Stimulated activated CD8-positive, alpha-beta memory T cell treated with anti-CD3 and anti-CD28 coated beads, Interleukin-7, amount 100 ng/mL, for 1 hour (primary cell): ENCODE measurements at places on chromosomes 7 and 10.

DNA sequence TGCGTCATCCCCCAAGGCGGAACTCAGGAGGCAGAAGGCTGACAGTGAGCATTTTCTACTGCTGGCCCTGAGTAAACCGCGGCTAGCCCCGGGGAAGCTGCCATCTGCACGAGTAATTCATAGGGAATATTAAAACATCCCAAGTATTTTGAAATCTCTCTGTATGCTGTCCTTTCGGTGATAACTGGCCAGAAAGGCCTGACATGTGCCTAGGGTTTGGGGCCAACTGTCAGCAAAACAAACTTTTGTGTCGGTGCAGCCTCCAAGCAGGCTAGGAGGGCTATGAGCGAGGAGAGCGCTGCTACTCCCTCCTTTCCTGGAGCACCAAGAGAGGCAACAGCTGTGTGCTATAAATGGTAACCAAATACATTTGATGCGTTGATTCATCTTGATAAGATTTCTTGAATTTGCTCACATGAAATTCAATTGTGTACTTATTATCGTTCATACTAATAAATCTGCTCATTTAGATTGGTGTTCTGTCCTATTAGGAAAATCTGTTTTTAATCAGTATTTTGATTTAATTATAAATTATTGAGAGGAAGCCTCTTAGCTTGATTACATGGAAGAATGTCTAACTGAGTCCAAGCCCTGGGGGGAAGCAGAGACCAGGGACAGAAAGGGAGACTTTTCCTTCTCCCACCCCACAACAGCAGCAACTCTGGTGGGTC is 124.4 kb upstream of the NPS start:
- no peak for DNase-seq

DNA sequence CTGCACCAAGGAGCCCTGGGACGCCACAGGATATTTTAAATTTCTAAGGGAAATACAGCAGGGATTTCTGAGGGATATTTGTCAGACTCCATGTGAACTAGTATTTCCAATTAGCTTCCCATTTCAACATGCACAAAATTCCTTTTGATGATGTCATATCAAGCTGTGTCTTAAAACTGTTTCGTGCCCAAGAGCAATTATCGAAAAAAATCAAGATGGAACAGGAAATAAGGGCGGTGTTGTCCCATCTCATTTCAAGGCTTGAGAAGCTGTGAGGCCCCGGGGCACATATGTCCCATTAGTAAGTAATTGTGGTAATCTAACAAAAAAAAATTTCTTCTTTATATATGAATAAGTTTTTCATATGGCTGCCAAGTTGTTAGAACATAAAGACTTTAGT is 47.4 kb downstream of the PPP1R17 start:
- no peak for DNase-seq

GRCh38 chr10:102476466-102477141 is 25.3 kb upstream of the C10orf95 start:
- no peak for DNase-seq

- no peak for DNase-seq
Measured at GRCh38 chr10:47299611-47300428, at the start of gene GDF10. GDF10 (plus strand) TSS chr10:47300197; CDS start chr10:47300652, 455 bp downstream.

DNA sequence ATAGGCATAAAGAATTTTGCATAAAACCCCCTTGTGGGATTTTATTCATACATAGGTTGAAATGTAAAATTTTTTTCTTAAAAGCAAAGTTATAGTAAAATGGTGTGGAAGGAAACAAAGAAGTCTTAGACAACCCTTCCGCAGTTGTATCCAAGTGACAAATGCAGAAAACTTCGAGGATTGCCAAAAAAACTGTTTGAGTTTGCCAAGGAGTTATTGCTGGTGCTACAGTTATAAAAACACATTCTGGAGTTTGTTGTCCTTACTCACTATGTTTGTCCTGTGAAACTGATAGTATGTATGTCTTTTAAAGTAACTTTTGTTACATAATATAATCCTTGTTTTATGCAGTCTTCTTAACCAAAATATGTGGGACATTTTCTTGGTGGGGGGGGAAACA is 120.3 kb downstream of the FOXP2 start:
- no peak for DNase-seq

DNA sequence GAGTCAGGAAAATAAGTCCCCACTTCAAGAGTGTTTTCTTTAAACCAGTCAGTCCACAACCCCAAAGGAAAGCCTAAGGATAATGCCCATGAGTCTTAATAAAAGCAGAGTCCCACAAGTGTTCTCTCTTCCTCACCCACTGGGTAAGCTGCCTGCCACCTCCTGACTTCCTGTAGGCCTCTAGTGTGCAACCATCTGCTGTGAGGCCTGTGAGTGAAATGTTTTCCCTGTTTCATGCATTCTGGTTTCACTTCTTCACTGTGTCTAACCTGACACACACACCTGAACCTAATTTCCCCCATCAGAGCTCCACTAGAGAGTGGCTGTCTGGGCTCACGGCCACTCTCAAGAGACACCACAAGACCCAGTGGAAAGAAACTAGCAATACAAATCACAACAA is 38.9 kb upstream of the GDF10 start:
- DNase-seq, result no peak

- no peak for DNase-seq
Measured at GRCh38 chr7:32093415-32094408, 23.5 kb upstream of the PDE1C start.

DNA sequence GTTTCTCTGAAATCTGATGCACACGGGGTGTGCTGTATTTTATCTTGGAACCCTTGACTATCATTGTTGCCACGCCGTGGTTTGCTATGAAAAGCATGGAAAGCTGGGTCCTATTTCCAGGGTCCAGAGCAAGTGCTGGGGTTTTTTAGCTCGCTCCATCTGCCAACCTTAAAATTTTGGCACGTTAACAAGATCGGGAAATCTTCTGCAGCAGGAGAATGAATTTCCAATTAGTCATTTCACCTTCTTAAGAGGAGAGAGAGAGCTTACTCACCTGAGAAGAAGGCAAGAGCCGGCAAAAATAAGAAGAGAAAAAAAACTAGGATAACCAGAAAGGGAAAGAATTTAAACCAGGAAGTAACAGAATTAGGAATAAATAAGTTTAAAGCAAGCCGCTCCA is 223.6 kb upstream of the CELF2 start:
- no peak for DNase-seq

DNA sequence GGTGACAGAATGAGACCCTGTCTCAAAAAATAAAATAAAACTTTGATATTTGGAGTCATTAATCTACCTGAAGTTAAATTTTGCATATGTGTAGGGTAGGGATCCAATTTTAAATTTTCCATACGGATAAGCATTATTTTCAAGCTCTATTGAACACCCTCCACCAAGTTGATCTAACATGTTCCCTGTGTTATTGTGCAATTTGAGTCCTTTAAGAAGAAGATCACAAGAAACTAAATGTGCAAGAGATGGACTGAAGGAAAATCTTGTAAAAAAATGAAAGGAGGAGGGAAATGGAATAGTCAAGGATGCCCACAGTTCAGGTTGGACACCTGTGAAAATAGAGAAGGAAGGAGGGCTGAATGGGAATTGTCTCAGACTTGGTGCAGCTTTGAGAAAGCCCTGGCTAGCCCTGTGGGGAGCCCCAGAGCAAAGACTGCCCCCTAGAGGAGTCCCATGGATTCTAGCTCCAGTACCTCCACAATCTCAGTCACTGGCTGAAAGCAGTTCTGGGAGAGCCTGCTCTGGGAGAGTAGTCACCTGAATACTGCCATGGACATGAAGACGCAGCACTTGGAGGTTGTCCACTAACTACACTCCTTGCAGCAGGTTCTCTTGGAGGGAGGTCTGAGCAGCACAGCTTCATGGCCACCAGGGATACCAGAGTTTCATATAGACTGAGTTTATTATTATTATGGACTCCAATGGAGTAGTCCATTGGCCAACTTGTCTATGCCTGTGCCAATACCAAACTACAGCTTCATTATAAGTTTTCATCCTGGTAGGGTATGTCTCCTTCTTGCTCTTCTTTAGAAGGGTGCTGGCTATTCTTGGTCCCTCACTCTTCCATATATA is 5.7 kb upstream of the TIAL1 start:
- DNase-seq, result no peak

- no peak for DNase-seq
Measured at GRCh38 chr7:113790025-113790424, 128.8 kb downstream of the PPP1R3A start.

GRCh38 chr7:66221442-66221841 is 16.3 kb downstream of the TPST1 start:
- no peak for DNase-seq

DNA sequence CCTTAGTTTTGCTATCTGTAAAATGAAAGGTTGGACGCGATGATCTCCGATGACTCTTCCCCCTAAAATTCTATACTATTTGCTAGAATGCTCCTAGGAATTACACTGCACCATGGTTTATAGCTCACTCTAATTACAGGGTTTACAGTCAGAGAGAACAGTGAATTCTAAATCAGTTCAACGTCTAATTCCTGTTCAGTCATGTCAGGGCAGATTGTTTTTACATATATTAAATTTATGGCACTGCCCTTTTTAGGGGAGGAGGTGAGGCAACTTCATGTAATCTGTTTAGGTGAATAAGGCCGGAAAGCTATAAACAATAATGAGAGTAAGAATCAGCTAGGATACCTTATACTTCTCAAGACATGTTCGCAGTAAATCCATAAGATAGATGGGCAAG is 293.9 kb downstream of the BAMBI start:
- no peak for DNase-seq

DNA sequence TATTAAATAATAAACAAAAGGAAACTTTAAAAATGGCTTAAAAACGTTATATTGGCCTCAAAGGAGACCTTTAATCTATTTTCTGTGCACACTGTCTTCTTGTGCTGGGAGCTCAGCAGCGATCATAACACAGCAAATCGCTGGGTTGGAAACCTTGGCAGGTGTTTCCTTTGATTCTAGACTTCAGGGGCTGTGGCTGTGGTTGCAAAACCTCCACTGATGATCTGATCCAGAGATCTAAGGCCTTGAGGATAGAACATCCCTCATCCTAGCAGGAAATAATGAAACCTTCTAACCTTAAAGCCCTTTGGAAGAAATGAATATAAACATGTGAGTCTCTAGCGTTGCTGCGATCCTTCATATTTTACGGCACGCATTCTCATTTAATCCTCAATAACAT is 29.8 kb downstream of the CDHR3 start:
- DNase-seq, result no peak

DNA sequence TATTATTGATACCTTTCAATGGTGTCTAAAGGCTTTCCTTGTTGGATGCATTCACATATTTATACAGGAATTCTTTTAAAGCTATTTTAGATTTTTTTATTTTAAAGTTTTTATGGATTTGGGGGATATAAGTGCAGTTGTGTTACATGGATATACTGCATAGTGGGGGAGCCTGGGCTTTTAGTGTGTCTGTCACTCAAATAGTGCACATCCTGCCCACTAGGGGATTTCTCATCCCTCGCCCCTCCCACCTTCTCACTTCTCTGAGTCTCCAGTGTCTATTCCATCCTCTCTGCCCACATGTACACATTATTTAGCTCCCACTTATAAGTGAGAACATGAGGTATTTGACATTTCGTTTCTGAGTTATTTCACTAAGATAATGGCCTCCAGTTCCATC is 154.0 kb upstream of the MKI67 start:
- DNase-seq, result no peak

GRCh38 chr10:89657302-89657701 is 12.3 kb upstream of the PANK1 start:
- DNase-seq, result no peak

DNA sequence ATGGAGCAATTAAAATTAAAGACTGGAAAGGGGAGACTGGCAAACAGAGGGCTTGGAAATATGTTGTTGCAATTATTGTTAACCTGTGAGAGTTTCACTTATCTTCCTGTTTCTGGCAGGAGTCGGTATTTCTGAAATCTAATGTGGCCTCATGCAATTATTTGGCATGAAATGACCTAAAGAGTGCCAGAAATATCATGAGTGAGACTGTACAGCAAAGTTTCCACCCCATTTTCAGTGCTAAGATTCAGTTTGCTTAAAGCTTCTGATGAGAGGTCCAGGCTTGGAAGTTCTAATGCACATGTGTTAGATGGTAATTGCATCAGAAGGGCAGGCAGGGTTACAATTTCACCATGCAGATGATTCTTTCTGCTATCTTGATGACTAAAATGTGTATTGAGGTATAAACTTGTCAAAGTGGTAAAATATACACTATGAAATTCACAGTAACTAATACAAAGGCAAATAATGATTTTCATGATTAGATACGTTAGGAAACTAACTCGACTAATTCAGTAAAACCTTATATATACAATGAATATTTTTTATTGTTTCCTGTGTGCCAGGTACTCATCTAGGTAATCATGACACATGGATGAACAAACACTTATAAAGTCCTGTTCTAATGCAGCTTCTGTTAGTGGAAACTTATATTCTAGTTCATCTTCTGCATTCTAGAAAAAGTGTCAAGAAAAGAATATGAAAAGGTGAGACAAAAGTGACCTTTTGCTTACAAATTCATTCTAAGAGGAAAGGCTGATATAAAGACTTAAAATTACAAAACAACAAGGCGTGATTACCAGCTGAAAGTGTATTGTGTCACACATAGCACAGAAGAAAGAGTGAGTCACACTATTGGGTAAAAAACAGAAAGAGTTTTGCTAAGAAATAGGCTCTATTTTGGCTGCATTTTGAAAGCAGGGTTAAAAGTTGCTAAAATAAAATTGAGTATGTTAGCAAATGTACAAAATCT is 533.4 kb upstream of the SEMA3D start:
- no peak for DNase-seq

GRCh38 chr7:141660259-141660658 is 41.7 kb downstream of the DENND11 start:
- DNase-seq, result no peak

GRCh38 chr7:125412890-125413665 is 483.5 kb upstream of the POT1 start:
- no peak for DNase-seq

DNA sequence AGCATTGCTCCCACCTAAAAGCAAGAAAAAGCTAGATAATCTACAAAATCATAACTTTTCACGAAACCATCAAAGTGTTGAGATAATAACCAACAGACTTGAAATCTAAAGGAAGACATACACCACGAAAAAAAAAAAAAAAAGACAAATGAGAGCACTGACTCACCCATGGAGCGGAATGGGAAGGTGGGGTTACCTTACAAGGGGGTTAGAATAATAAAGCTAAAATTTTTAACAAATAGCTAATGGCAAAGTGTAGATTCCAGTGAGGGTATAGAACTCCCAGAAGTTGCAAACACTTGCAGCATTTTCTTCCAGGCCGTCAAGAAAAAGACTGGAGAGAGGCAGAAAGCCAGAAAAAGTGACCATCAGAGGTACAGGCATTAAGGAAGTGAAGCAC is 27.2 kb downstream of the IPMK start:
- DNase-seq, result no peak

DNA sequence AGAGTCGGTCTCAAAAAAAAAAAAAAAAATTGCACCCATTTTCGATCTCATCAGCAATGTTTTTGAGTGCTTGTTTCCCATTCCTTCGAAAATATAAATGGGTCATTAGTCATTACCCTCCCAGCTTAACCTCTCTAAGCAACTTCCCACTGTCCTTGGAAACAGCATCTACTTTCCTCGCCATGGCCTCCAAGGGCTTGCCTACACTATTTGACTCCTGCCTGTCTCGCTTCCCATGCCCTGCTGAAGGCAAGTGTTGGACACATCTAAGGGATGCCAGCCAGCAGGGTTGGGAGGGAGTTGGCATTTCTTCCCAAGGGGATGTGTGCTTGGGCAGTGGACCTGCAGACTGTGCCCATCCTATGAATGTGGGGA is 12.7 kb upstream of the RHBDD2 start:
- no peak for DNase-seq

GRCh38 chr10:97763947-97764346 is 7.9 kb downstream of the SFRP5 start:
- no peak for DNase-seq

GRCh38 chr10:26475386-26475785 is 37.2 kb downstream of the APBB1IP start:
- no peak for DNase-seq
